ENCODE measurements at places on chromosomes 7 and 10.

DNA sequence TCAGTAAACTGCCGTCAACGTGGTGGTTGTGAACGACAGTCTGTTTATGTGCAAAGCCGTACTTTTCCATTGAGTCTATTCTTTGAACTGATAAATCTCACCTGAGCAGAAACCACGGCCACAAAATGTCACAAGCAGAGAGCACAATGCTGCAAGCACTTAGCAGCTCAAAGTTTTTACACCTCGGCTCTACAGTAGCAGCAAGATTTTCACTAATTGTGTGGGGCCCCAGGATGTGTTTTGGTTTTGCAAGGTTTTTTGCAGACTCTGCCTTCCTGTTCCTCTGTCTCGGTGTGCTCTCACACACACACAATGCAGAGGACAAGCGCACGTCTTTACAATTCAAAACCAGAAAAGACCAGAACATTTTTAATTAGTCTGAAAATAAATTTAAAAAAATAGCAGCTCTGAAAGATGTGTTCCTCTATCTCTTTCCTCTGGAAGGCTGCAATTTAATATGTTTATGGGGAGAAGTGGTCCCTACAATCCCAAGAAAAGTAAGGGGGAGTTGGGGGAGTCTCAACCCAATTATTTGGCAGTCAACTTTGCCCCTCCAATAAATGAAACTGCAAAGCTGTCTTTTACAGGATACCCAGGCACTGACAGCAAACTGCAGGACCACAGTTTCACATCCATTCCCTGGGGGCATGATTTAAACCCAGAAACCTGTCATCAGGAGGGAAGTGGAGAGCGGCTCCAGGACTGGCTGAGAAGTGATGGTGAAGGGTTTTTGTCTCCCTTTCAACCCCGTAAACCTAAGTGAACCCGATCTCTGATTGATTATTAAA, 73.8 kb upstream of the SFMBT2 start:
- DNase-seq, result peak; percentile 68

- no peak for DNase-seq
Measured at GRCh38 chr7:31741852-31742251, 54.8 kb downstream of the PPP1R17 start.

DNA sequence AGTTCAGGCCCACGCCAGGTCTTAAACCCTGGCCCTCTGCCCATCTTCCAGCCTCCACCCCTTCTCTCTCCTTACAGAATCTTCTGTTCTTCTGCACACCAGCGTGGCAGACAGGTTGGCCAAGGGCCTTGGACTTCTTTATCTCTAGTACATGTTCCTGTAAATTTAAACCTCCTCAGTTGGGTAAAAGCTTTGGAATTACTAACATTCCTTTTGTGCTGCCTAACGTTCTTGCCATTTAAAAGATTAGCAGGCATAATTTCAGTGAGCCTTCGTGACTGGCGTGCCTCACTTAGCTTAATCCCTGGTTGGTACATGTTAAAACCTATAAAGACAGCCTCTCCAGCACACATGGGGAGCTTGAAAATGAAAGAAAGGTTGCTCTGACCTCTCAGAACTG, 192.2 kb downstream of the CUX1 start:
- DNase-seq, result no peak

GRCh38 chr7:127900141-127900540, 131.1 kb downstream of the LRRC4 start:
- no peak for DNase-seq

DNA sequence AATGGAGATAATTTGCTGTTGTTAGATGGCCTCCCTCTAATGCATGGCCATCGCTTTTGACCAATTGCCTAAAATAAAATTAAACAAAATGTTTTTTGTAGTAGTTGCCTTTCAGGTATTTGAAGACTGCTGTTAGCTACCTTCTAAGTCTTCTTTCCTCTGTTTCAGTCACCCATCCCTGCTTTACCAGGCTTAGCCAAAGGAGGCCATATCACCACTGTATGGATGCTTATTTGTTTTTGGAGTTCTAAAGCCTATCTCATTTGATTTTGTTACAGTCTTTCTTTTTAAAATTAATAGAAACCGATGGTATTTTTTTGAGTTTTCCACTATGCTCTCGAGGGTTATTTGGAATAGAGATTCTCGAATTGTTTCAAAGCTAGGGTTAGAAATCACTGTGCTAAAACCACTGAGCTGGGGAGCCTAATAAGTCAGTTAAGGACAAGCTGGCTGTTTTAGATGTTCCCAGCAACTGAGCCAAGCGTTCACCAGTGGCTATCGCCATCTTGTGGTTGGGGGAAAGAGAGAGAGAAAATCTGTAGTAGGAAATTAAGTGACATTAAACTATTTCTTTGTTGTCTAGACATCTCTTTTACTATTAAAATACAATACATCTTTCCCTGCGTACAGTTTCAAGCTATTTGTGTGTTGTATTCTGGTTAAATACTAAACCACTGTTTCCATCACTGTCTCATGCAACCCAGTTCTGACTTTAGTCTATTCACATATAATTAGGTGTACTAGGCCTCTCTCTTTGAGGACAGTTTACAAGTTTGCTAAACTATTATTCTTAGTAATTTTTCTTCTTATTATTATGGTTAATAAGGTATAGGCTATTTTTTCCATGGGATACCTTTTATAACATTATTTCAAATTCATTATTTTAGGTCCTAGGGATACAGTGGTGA, 52.2 kb downstream of the GPR158 start:
- peak; percentile 1 for DNase-seq

All from CD4-positive, alpha-beta T cell treated with Interleukin-1 beta for 1 hour (primary cell).